ENCODE measurements at places on chromosomes 2 and 18.

- DNase-seq = no peak
Measured at GRCh38 chr2:1607236-1607920, 136.9 kb downstream of the PXDN start.

DNA sequence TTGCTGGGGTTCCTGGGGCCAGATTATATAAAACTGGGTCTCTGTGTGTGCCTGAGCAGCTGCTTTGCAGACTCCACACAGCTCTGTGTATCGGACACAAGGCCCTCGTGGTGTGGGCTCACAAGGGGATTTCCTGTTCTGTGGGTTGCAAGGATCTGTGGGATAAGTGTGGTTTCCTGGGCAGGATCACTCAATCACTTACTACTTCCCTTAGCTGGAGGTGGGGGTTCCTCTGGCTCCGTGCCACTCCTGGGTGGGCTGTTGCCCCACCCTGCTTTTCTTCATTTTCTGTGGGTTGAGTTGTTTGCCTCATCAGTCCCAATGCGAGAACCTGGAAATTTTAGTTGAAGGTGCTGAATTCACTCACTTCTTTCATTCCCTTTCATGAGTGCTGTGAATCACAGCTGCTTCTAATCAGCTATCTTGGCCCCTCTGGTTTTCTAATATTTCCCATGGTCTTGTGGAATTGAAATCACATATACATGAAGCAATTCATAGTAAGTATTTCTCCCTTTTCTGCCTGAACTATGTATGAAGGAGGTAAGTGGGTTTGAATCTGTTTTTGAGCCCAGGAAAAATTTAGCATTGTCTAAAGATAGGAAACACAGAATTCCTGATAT, 196.3 kb downstream of the DCDC2C start:
- no peak for DNase-seq

DNA sequence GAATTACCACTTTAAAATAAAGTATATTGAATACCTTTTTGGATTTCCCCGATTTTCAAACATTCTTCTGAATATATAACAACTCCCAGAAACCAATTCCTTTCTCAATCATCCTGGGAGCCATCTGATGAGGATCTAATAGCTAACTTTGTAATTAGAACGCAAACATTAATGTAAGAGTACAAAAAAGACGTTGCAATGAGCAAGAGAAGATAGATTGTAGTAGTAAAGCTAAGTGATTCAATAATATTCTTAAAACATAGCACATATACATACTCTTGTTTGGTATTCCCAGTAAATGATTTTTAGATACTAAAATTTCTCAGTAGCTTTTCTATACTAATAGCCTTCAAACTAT, 1.1 kb downstream of the ABCA12 start:
- DNase-seq = no peak

DNA sequence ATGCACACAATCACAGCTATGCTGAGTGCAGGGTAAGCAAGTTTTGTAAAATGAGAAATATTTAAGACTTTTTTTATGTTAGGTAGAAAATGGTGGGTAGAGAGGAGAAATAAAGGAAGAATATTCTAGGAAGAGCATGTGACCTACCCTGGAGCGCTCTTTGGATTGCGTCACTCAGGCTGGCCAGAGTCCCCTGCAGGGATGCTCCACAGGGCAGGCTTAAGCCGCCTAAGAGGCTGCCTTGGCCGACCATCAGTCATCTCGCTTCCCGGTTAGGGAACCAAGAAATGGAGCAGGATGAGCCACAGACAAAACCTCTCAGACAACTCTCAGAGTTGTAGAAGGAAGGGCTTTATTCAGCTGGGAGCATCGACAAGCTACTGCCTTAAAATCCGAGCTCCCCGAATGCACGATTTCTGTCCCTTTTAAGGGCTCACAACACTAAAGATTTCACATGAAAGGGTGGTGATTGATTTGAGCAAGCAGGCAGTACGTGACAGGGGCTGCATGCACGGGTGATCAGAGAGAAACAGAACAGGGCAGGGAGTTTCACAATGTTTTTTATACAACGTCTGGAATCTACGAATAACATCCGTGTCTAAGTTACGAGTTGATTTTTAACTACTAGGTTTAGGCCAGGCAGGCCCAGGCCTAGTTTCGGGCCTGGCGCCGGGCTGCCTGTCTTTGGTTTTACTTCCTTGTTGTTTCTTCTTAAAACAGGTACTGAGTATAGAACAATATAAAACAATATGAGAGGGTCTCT, 1072.0 kb downstream of the CBLN2 start:
- DNase-seq = no peak

DNA sequence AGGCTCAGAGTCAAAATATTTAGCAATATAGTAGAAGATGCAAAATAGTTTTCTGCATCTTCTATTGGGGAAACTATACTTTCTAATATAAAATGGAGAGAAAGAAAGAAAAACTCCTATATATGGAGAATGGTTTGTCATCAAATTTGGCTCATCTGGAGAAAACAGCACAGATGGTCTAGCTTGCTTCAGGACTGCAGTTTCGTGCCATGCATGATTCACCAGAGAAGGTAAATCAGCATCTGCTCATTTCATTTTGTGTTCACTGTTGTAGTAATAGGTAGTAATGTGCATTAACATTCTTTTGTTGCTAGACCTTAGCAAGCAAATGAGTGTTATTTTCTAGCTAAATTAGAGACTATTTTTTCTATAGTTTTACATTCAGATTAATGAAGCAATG, 179.0 kb downstream of the ASXL3 start:
- DNase-seq = no peak

DNA sequence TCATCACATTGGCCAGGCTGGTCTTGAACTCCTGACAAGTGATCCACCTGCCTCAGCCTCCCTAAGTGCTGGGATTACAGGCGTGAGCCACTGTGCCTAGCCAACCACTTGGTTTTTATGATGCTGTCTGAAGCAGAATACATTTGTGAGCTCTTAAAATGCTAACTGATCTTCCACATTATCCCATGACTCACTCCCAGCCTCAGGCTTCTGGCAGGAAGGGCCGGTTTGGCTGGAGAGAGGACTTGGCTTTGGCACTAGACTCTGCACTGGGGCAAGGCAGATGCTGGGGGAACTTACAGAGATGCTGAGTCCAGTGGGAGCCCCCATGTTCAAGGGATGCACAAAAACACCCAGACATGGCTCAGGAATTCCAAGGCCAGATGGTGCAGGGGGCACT, 40.5 kb upstream of the SH3BP4 start:
- DNase-seq = no peak

GRCh38 chr2:217790681-217791392, 212.0 kb downstream of the TNS1 start:
- no peak for DNase-seq

DNA sequence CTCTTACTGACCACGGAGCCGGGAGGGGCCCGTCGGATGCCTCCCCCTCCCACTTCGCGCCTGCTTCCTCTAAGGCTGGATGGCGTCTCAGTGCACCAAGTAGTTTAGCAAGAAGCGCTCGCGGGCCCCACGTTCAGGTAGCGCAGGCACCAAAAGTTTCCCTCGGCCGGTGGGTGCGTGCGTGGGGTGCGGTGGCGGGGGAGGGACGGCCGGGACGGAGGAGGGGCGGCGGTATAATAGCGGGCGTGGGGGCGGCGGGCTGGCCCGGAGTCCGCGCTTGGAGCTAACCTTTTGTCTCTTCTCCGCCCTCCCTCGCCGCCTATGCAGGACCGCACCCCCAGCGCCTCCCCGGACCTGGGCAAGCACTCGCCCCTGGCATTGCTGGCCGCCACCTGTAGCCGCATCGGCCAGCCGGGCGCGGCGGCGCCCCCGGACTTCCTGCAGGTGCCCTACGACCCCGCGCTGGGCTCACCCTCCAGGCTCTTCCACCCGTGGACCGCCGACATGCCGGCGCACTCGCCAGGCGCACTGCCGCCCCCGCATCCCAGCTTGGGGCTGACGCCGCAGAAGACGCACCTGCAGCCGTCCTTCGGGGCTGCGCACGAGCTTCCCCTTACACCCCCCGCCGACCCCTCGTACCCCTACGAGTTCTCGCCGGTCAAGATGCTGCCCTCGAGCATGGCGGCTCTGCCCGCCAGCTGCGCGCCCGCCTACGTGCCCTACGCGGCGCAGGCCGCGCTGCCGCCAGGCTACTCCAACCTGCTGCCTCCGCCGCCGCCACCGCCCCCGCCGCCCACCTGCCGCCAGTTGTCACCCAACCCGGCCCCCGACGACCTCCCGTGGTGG, 1.0 kb downstream of the SP5 start:
- peak; percentile 40 for DNase-seq

DNA sequence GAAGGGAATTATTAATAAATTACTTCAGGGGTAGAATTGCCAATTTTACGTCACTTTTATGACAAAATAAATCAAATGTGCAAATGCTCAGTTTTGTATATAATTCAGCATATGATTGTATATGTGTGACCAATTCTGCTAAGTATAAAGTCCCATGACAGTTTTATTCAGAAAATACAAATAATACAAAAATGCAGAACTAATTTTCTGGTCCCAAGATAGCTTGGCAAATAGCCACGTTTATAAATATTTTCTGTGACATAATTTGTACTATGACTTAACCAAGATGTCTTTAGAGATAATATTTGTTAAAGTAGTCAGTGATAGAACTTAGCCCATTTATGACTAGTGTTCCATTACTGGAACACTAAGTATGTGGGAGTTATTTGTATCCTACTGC, 24.2 kb upstream of the CAB39 start:
- no peak for DNase-seq

DNA sequence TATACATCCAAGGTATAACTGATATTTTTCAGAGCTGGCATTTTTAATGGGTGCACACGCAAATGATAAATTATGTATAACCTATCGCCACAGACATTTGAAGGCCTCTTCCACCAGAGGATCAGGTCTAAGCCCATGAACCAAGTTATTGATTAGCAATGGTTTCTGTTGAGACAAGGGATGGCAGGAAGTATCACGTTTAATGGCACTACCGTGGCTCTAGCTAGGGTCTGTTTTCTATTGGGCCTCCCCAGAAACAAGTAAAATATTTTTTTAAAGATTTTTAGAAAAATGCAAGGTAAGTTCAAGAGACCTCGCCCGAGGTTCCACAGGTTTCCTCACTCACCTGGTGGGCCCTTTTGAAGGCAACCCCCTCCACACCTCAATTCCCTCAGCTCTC, 667 bp downstream of the GFPT1 start:
- DNase-seq = no peak

GRCh38 chr18:9716780-9717563, 8.9 kb downstream of the RAB31 start:
- DNase-seq = no peak

DNA sequence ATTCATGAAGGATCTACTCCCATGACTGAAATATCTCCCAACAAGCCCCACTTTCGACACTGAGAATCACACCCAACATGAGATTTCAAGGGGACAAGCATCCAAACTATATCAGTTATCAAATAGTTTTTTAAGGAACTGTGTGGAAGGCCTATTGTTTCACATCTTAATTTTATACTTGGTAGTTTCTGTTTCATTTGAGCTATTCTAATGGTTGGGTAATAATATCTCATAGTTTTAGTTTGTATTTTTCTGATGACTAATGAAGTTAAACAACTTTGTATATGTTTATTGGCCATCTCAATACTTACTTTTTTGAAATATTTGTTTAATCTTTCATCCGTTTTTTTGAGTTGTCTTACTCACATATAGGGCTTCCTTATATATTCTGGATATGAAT, 135.0 kb downstream of the SCG2 start:
- no peak for DNase-seq

All from activated naive CD8-positive, alpha-beta T cell treated with anti-CD3 and anti-CD28 coated beads, Interleukin-2, amount 10 ng/mL, durations not matched to agents 7 days and 5 days (primary cell).